ENCODE measurements at places on chromosomes 5 and 9.
A peak's percentile ranks its signal among the peaks of the same experiment; 100 is the strongest.

- no peak for DNase-seq
Measured at GRCh38 chr5:106825374-106825773, 845.4 kb downstream of the EFNA5 start.

DNA sequence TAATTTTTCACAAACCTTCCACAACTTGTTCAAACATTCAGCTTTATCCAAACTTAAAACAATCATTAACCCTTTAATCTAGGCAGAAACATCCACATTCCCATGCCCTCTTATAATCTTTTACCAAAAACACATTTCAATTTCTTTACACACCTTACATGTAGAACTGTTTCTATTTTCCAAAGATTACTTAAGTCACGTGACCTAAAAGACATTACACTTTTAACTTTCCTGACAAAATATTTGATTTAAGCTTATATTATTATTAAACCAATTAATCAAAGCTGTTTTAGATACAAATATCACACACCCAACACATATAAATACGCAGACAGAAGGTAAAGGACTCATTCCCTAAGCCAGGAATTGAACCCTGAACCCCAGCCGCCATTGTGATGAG is 21.0 kb upstream of the MRPS30 start:
- DNase-seq, result no peak

GRCh38 chr5:132257131-132258101 is at the start of gene PDLIM4:
Gene PDLIM4 (plus strand): TSS chr5:132257696. CDS start chr5:132257735, 39 bp downstream.
- DNase-seq, result no peak

GRCh38 chr9:135116881-135117280 is 29.4 kb downstream of the OLFM1 start:
- DNase-seq, result no peak

GRCh38 chr5:7488734-7489133 is 92.8 kb downstream of the ADCY2 start:
- no peak for DNase-seq

- DNase-seq, result no peak
Measured at GRCh38 chr5:177553671-177554429, 513 bp downstream of the FAM193B start.

GRCh38 chr5:83471405-83472212 is at the start of gene VCAN:
Gene VCAN (plus strand): TSS chr5:83471744. CDS start chr5:83483519, 11,775 bp downstream.
- peak; percentile 8 for DNase-seq

GRCh38 chr9:97617939-97618416 is 15.2 kb downstream of the TSTD2 start:
- no peak for DNase-seq

- DNase-seq, result no peak
Measured at GRCh38 chr5:74423383-74423782, 217.1 kb downstream of the ENC1 start.

DNA sequence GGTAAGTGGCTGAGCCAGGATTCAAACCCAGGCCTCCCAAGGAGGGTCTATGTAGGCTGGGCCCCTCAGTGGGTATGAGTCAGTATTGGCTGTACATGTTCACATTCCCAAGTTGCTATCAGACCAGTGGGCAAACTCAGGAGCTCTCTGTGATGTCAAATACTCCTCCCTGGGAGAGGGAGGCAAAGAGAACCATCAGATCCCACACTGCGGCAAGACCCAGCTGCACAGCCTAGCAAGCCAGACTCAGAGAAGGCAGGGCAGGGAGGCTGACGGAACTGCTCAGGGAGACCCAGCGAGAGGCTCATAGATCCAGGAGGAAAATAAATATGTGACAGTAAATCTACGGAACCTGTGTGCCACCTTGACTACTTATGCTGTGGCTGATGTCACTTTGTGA is 42.6 kb upstream of the SAP30L start:
- no peak for DNase-seq

DNA sequence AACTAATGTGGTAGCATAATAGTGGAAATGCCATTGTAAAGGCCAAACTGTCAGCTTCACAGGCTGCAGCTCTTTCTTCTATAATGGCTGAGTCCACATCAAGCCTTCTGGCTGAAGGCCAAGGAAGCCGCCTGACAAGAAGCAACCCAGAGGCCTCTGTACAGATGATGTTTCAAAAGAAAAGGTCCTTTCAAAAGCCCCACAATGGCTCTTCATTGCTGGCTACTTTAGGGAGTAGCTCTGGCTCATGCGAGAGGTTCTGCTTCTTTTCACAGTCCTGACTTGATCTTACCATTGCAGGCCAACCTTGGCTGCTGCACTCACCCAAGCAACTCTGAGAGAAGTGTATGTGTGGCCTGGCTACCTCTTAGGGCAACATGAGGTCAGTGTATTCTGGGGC is 54.5 kb upstream of the EQTN start:
- no peak for DNase-seq

- no peak for DNase-seq
Measured at GRCh38 chr9:68805890-68806517, 101.0 kb downstream of the PIP5K1B start.

DNA sequence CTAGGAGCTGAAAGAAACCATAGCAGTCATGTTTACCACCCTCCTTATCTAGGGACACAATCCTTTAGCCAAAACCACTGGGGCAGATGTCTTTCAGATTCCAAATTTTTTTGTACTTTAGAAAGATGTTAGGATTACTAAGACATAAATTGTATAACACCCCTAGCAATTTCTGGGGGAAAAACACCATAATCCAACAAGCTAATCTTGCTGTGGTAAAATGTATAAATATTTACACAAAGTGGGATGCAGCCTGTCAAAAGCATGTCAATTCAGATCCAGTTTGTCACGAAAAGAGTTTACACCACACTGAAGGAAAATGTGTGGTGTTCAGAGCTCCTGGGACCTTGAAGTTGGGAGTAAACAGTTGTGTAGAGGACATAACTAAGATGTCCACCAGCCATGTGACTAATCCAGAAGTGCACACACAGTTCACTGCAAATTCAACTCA is 274.3 kb downstream of the ADAMTSL1 start:
- no peak for DNase-seq

GRCh38 chr5:164358531-164359259 is 853.3 kb downstream of the MAT2B start:
- DNase-seq, result no peak

- no peak for DNase-seq
Measured at GRCh38 chr9:35689542-35690293, at the start of gene TPM2. Gene TPM2 (minus strand): TSS chr9:35689925. CDS start chr9:35689817, 108 bp downstream.

DNA sequence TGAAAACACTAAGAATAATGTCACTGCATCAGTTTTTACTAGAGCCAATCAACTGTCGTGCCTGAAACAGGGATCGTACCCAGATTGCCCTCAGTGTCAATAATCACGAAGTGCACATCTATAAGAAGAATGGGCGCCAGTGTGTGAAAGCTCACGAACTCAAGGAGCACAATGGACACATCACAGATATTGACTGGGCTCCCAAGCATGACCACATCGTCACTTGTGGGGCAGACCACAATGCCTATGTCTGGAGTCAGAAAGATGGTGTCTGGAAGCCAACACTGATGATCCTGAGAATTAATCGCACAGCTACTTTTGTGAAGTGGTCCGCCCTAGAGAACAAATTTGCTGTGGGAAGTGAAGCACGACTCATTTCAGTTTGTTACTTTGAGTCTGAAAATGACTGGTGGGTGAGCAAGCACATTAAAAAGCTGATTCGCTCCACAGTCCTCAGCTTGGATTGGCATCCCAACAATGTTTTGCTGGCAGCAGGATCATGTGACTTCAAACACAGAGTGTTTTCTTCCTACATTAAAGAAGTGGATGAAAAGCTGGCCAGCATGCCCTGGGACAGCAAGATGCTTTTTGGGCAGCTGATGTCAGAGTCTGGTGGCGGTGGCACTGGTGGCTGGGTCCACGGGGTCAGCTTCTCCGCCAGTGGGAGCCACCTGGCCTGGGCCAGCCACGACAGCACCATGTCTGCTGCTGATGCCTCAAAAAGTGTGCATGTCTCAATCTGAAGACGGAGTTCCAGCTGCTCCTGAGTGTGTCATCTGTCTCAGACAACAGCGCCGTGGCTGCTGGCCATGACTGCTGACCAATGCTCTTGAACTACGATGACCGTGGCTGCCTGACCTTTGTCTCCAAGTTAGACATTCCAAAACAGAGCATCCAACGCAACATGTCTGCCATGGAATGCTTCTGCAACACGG is 32.2 kb downstream of the NSA2 start:
- no peak for DNase-seq

DNA sequence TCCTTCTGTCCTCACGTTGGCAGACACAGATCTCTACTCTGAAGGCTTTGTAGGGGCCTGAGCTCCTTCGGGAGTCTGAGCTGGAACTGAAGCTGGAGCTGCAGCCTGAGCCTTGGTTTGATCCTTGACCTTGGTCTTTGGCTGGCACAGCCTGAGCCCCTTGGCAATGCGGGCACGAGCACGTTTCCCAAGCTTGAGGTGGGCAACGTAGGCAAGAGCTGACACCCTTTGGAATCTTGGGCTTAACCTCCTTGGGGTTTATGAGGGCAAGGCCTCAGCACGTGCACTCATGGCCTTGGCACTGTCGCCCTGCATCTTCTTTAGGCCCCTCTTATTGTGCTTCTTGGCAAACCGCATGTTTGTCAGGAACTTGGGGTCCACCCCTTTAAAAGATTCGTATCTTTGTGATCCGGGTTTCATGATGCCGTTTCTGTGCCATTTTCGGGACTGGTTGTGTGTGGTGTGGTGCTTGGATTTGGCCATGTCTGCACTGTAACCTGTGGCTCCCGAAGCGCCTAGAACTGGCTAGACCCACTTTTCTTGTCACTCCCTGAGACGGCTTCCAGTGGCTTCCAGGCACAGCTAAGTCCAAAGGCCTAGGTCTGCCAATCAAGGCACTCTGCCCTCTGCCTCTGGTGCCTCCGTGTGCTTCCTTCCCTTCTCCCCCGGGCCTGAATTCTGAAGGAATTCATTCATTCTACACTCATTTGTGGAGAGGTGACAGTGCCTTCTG is 1.4 kb downstream of the SUSD1 start:
- no peak for DNase-seq

GRCh38 chr5:32589416-32589815 is 4.1 kb downstream of the SUB1 start:
- no peak for DNase-seq

GRCh38 chr5:77768978-77769377 is 7.2 kb downstream of the TBCA start:
- DNase-seq, result no peak

GRCh38 chr5:133907075-133907474 is 61.4 kb downstream of the C5orf15 start:
- DNase-seq, result no peak

DNA sequence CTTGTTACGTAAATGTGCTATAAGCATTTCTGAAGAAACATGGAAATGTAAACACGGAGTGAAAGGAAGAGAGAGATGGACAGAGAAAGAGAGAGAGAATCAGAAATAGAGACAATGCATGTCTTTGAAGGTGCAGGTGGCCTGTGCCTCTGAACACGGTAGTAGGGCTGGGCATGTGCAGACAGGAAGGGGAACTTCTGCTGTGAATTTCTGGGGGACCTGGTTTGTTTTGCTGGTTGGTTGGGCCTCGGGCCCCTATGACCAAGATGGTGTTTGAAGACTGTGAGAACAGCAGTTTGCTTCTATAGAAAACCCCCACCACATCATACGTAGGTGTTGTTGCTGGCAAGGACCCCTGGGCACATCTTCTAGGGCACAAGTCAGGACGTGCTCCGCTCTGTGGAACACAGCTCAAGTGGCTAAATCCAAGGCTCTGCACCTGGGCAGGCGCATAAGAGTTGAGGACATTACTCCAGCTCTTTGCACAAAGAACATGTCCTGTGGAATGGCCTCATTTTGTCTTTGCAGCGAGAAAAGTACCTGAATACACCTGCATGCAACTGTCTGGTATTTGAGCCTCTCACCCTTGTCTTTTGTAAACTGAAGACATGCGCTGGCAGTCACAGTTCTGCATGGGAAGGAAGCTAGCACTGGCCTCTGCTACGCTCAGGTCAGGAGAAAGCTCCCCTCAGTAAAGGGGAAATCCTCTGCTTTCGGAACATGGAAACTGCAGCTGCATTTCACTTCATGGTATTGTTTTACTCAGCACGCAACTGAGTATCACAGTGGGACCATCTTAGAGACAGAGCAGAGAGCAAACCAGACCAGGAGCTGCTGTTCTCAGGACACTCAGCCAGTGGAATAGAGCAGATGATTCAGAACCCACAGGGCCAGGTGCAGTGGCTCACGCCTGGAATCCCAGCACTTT is 2.7 kb downstream of the OR2V2 start:
- no peak for DNase-seq

GRCh38 chr5:6805841-6806240 is 92.6 kb downstream of the TENT4A start:
- DNase-seq, result no peak

- no peak for DNase-seq
Measured at GRCh38 chr5:150762211-150762610, 3.4 kb upstream of the DCTN4 start.

- DNase-seq, result no peak
Measured at GRCh38 chr5:153793699-153794098, 245.0 kb downstream of the FAM114A2 start.

GRCh38 chr9:93077811-93078210 is 18.2 kb upstream of the CARD19 start:
- no peak for DNase-seq

- DNase-seq, result no peak
Measured at GRCh38 chr9:134909511-134910481, 7.9 kb downstream of the FCN1 start.

- no peak for DNase-seq
Measured at GRCh38 chr5:74633695-74634094, 6.8 kb downstream of the ENC1 start.

- DNase-seq, result no peak
Measured at GRCh38 chr9:567747-568305, 273.7 kb upstream of the DMRT1 start.

DNA sequence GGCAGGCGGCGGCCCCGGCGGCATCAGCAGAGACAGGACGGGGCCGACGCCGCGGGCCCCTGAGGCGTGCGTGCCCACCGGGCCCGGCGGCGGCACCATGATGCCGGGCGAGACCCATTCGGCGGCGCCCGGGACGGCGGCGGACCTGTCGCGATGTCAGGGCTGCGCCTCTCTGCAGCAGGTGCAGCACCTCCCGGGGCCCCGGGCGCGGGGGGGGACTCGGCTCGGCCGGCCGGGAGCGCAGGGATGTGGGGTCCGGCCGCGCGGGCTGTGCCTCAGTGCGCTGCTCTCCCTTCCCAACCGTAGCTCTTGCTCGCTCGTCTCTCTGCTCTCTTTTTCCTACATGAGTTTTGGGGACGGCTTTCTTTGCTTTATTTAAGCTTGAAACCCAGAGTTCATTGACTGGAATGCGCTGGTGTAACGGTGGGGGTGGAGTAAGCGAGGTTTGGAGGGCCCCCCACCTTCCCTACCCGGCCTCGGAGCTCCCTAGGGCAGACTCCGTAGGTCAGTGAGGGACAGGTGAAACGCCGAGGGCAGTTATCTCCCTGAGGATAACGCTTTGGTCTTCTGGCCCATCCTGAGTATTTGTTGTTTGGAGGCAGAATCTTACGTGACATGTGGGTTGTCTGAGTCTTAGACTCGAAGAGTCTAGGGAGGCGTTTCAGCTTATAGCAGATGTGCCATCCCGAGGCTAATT is 490 bp downstream of the ICE1 start:
- no peak for DNase-seq

DNA sequence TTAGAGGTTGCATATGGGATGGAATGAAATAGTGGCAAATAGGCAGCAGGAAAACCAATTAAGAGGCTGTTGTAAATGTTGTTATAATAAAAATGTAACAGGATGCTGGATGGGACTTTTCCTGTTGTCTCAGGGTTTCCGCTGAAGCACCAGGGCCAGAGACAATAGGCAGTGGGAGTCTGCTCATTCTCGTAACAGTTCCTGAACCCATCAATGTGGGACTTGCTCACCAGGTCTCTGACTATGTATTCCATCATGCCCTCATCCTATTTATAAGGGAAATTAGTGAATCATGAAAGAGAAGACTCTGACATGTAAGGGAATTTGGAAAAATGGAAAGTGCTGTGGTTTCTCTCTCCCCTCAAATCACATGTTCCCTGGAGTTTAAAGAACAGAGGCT is 23.5 kb upstream of the SSBP2 start:
- no peak for DNase-seq

- no peak for DNase-seq
Measured at GRCh38 chr9:81317223-81317622, 372.1 kb downstream of the TLE1 start.
